ENCODE measurements at places on chromosomes 6 and 20.

GRCh38 chr6:95648636-95649035 lies 71.3 kb downstream of the MANEA start:
- no peak for DNase-seq

DNA sequence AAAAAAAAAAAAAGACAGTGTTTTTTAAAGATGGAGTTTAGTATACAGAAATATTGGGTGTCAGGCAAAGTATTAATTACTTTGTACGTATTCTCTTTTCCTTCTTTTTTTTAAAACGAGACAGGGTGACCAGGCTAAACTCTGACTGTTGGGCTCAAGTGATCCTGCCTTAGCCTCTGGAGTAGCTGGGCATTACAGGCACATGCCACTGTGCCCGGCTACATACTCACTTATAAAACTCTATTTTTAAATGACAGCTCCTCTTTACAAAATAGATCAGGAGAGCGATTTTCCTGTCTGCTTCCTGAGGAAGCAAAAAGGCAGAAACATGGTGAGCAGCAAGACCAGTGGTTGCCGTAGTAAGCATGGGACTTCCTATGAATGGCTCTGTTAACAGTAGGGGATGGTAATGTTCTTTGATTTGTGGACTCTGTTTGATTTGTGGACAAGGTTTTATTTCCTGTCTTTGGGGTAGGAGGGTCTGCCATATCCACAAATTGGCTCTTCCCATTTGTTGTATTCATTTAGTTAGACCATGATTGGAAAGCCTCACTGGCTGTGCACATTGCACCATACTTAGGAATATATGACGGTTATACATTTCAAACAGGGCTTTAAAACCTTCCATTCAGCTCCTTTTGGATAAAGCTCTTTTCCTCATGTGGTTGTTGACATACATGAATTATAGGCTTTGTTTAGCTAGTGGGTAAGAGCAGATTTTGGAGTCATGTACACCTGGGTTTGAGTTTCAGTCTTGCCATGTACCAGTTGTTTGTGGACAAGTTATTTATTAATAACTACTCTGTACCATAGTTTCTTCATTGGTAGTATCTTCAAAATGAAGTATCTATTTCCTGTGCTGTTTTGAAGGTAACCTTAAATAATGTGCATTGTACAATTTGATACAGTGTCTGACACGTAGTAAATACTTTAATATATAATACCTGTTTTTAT lies 45.1 kb downstream of the PTPRA start:
- DNase-seq: no peak

DNA sequence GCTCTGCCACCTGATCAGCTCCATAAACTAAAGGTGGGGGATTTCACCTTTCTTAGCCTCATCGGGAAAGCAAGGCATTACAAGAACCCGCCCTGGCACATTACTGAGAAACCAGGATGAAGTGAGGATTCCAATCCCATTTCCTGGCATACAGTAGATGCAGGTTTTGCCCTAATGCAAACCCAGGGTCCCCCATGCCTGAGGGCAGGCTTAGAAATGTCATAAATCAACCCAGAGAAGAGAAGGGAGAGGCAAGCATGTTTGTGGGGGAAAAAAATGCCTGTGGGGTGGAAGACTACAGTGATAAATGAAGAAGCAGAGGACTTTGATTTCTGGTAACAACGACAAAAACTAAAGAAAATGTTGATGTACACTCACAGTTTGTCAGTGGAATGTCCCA lies 18.0 kb upstream of the PMEPA1 start:
- no peak for DNase-seq

DNA sequence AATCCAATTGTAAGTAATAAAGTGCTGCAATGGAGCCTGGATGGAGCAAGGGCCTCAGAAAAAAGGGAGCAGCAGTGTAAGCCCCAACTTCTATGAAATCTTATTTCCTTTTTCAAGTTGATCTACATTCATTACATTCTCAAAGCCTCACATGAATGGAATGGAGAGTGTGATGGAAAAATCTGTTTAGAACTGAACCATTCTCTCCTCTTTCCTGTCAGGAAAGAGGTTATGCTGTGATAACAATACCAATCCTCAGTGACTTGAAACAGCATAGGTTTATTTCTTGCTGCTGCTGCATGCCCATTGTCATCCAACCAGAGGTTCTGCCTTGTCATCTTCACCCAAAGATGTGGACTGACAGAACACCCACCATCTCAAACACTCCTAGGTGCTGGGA lies 8.9 kb upstream of the OR2H2 start:
- DNase-seq: no peak

DNA sequence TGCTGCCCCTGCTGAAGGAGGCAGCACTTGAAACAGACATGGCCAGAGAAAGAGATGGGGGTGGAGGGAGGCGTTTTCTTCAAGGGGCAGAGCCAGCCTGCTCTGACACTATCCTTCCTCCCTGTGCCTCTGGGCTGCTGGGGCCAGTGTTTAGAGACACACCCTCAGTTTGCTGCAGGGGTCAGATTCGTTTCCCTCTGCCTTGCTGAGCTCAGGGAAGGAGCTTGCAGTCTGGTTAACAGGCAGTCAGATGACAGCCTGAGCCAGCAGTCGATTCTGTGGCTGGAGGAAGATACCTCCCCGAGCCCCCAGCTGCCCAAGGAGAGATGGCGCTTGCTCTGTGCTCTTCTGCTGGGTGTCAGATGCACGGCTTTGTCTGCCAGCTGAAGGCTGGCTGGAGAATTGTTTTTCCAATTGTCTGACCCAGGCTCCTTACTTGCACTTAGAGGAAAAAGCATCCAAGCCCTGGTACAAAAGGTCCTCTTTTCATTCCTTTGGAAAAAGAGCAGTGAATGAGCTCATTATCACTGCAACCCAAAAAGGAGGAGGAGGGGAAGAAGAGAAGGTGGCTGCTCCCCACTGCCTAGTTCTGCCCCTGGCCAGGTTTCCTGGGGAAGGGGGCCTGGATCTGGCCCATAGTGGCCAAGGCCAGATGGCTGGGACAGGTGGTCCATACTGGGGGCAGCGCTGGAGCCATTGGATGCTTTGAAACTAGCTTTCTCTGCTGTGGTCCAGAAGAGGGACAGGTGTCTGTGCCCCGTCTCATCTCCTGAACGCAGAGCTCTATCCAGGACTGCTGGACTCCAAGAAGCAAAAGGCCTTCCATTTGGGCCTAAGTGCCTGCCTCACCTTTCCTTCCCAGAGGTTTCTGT lies 88.2 kb downstream of the TCP11 start:
- DNase-seq: no peak

DNA sequence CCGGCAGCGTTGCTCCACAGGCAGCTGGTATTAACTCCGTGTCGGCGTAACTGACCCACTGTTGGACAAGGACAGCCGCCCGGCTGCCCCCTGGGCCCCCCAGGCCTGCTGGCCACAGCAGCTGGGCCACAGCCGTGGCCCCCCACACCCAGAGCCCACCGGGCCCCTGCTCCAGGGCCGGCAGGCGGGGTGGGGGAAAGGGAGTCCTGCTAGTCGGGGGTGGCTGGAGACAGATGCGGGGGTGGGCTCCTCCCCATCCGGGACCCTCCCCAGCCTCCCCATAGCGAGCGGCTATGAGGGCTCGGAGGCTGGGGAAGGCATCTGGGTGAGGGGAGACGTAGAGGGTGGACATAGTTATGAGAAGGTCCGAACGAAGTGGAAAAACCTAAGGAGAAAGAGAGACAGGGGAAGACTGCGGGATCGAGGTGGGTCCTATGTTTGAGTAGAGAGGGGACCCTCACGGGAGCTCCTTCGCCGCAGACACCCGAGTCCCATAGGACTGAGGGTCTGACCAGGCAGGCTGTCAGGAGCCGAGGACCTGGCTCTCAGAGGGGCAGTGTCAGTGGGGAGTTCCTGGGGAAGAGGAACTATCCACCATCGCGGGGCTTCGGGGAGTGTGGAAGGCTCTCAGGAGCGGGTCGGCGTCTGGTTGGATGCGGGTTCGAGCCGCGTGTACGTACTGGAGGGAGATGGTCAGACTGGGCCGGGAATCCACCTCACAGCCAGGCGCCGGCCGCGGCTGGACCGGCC lies 511 bp downstream of the VARS1 start:
- DNase-seq: no peak

- no peak for DNase-seq
Measured at GRCh38 chr20:10951216-10951615, 277.4 kb upstream of the JAG1 start.

- DNase-seq: no peak
Measured at GRCh38 chr6:57262488-57262887, 40.4 kb upstream of the RAB23 start.

DNA sequence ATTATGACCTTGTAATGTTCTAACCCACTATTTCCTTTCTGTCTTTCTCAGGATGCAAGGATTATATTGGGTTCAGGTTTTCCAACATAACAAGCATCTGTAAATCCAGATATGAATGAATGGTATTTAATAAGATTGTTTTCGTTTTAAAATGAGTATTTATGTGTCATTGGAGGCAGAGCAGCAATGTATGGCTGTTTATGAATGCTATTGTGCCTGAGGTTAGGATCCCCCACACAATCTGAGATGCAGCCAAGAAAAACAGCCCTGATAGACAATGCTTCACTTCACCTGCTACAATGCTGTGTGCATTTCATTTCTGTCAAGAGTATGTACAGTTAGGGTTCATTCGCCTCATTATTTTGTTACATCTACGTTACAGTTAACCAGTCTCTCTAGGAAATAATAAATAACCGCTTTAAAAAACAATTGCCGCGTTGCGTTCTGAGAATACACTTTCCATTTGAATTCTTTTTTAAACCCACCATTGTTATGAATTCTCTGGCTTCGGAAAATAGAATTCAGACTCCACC lies 19.6 kb downstream of the TFAP2A start:
- DNase-seq: no peak

DNA sequence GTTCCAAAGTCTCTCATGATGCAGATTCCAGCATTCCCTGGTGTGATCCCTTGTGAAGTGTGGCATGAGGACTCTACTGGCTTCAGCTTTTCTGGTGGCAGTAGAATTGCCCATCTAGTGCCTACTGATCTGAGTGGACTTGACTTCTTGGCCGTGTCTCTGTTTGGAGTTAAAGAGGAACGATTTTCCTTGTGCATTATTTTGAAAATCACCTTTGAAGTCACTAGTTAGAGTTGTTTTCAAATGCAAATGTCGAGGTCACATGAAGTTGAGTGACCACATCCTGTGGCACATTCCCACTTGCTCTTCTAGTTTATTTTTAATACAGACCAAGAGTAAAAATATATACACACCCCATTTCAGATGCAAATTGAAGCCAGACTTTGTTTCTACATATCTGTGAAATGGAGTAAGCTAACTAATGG lies 270.7 kb upstream of the TAB2 start:
- no peak for DNase-seq

GRCh38 chr6:45838996-45839395 lies 176.7 kb downstream of the CLIC5 start:
- DNase-seq: no peak

DNA sequence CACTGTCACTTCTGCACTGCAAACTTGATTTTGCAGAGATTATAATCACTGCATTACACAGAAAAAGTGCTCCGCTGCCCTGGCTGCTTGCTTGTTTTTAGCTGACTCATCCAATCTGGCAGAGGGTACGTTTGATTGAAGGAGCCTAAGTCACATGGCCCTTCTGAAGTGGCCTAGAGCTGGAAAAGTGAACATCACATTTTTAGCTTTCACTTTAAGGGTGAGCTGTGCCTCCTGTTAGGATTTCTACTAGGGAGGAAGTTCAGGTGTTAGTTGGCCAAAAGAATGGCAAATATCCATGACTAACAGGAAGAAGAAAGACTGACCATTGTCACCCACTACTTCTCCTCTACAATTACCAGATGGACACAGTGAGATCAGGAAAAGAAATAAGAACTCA lies 889.1 kb upstream of the MAP3K7 start:
- no peak for DNase-seq

DNA sequence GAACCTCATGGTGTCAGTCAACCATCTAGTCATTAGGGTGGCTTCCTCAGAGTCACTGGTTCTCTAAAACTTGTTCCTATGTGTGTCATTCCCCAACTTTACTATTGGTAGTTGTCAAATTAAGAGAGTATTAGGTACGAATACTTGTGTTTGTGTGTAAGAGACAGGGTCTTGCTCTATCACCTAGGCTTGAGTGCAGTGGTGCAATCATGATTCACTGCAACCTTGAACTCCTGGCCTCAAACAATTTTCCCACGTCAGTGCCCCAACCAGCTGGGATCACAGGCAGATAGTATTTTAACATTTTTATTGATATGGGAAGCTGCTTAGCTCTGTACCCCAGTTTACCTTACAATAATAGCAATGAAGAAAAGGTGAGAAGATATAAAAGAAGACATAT lies 50.6 kb downstream of the BMP6 start:
- no peak for DNase-seq

GRCh38 chr20:64119681-64120341 lies 12.4 kb upstream of the NPBWR2 start:
- DNase-seq: no peak

DNA sequence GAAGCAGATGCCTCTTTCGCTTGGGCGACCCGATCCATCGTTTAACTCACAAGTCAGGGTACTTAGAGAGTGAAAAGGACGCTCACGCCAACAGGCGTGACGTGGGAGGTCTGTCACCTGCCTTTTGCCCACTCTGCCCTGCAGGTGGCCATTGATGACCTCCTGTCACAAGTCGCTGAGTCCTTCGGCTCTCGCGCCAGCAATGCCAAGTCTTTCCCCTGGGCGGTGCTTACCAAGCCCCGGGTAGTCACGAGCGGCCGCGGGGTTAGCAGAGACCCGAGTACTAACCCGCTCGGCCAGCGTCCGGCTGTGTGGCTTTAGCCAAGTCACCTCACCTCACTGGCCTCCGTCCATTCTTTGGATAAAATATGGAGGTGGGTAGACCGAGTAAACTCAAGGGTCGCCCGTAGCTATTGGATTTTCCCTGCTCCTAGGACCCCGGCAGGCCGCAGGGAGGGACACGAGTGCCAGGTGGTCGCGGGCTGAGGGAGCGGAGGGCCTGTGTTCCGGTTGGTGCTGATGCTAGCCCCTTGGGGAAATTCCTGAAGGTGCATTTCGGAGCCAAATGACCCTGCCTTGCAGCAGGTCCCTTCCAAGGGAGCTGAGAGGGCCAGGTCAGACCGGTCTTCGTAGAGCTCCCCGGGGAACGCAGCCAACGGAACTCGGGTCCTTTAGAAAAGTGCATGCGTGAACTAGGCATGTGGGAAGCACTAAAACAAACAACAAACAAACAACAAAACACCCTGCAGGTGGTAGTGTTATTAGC lies 668 bp downstream of the PKIB start:
- no peak for DNase-seq

All from stimulated activated CD4-positive, alpha-beta T cell treated with anti-CD3 and anti-CD28 coated beads, Interleukin-15, amount 100 ng/mL, for 1 hour (primary cell).